ENCODE measurements at places on chromosomes 12 and 14.

DNA sequence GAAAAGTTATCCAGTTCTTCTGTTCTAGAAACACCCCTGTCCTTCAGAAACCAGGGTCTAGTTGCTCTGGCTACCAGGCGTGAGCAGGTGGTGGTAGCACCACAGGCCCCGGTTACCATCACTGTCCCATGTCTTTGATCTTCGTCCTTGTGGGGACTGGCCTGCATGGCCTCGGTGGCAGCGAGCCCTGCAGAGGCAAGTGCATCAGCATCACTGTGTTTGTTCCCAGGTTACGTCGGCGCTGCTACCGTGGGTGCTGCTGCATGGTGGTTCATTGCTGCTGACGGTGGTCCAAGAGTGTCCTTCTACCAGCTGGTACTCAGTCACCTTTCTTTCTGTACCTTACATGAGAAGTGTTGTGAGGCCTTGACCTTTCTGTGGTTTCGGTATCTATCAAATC, 58.9 kb downstream of the ANAPC7 start:
- DNase-seq: no peak

- no peak for DNase-seq
These were observed 11.7 kb downstream of the TAOK3 start for GRCh38 chr12:118361092-118361404.

- DNase-seq: no peak
These were observed 87.9 kb downstream of the GAS2L3 start for GRCh38 chr12:100661300-100661951.

- no peak for DNase-seq
These were observed 62.8 kb upstream of the EGLN3 start for GRCh38 chr14:34013721-34014060.

GRCh38 chr14:95713596-95714371, at the start of gene TCL1A:
TSS of gene TCL1A (minus strand) at chr14:95714125. CDS start at chr14:95714066, 59 bp downstream.
- DNase-seq: no peak
